Coronary artery (tissue), 2 donors: ENCODE measurements at places on chromosomes 1 and 21.
A peak's percentile ranks its signal among the peaks of the same experiment; 100 is the strongest.

DNA sequence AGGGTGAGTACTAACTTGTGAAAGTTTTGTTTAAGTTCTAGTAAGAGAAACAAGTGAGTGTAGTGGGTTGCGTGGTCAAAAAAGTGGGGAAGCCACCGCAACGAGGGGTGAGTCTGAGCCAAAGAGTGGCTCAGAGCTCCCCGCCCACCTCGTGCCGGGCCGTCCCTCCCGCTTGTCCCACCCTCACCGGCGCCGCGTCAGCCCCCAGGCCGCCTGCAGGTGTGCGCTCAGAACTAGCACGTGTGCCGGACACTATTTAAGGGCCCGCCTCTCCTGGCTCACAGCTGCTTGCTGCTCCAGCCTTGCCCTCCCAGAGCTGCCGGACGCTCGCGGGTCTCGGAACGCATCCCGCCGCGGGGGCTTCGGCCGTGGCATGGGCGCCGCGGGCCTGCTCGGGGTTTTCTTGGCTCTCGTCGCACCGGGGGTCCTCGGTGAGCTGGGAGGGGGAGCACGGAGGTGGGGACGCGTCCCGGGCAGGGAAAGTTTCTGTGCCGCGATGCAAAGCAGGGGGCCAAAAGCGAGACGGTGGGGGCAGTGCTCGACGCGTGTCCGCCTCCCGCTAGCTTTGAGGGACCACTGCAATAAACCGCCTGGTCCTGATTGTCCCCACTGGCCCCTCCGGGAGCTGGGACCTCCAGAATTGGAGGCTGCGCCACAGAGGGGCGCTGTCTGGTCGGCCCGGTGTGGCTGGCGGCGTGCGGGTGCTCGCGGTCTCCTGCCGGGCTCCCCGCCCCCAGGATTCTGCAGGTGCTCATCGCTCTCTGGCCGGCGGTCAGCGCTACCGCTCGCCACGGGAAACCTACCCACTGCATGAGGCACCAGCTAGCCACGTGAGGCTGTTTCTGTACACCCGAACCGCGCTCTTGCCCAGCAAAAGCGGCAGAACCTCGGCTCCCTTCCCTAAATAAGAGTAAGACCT, at the start of gene CR2:
Gene CR2 (plus strand): TSS at position 283 of the 919 bp plus-strand sequence. CDS start 91 bp downstream, at position 374.
- DNase-seq: no peak

GRCh38 chr1:231706934-231707333, 80.3 kb downstream of the DISC1 start:
- no peak for DNase-seq

GRCh38 chr1:5969168-5969567, 23.1 kb downstream of the NPHP4 start:
- DNase-seq: no peak

- DNase-seq: no peak
These were observed 23.3 kb upstream of the DPT start for GRCh38 chr1:168752171-168752832.

DNA sequence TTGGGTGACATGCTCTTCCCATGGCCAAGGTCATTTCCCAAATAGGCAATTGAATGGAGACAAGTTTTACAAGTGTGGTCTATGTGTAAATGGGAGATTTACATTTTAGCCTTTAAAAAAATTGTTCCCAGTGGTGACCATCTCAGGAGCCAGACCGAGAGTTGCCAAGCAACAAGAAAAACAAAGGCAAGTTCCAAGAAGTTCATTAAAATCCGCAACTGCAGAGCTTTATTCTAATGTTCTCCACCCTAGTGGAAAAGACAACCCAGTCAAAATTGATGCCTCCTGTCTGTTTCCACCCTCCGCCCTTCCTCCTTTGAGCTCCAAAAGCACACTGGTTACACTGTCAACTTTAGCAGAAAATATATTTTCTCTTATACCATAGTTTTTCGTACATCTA, 33.2 kb upstream of the CD55 start:
- DNase-seq: no peak

GRCh38 chr1:65476327-65476726, 55.9 kb downstream of the LEPR start:
- no peak for DNase-seq

- DNase-seq: no peak
These were observed 136.4 kb downstream of the HUNK start for GRCh38 chr21:32009263-32009662.

- no peak for DNase-seq
These were observed 11.2 kb downstream of the PUM1 start for GRCh38 chr1:31054349-31054748.

DNA sequence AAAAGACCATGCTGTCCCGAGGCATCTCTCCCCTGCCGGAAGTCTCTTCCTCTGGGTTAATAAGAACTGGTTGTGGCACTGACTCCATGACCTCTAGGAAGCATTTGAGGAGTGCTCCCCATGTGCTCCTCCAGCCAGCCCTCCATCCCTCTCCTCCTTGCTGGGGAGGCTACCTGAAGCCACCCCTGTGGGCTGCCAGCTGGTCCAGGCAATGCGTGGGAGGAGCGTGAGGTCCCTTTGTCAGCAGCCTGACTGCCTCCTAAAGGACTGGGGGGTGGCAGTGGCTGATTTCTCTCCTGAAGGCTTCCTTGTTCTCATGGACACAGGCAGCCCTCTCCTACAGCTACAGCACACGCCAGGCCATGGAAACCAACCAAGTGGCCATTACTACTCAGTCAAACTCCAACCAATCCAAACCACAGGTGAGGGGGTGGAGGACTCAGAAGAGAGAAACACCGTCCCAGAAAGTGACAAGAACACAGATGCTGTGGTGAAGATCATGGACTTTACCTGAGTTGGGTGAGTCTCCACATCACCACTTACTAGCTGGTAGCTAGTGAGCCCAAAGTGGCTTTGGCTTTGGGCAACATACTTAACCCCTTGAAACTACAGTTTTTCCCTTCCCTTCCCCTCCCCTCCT, 35.2 kb downstream of the NENF start:
- DNase-seq: no peak

- DNase-seq: no peak
These were observed 15.0 kb downstream of the DDX59 start for GRCh38 chr1:200654660-200655059.

GRCh38 chr1:205432116-205432515, 10.3 kb upstream of the LEMD1 start:
- no peak for DNase-seq

DNA sequence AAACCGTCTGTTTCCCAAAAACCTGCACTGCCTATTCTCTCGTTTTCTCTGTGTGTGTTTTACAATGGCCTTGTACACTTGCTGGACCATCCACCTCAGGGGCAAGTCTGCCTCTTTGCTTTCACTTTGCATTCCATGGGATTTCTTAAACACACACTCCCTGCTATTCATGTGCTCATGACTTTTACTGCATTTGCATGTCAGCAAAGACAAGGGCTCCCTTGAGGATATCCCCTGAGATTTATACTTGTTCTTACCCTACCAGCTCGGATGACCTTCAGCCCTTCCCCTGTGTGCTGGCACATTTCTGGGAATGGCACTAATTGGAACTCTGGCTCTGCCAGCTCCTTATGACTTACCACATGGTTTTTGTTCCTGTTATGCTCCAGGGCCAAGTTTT, 386.9 kb downstream of the AMY1C start:
- no peak for DNase-seq

- no peak for DNase-seq
These were observed 67.2 kb upstream of the RUNX3 start for GRCh38 chr1:24996983-24997893.

- DNase-seq: no peak
These were observed 63.2 kb downstream of the SYDE2 start for GRCh38 chr1:85137660-85138059.

DNA sequence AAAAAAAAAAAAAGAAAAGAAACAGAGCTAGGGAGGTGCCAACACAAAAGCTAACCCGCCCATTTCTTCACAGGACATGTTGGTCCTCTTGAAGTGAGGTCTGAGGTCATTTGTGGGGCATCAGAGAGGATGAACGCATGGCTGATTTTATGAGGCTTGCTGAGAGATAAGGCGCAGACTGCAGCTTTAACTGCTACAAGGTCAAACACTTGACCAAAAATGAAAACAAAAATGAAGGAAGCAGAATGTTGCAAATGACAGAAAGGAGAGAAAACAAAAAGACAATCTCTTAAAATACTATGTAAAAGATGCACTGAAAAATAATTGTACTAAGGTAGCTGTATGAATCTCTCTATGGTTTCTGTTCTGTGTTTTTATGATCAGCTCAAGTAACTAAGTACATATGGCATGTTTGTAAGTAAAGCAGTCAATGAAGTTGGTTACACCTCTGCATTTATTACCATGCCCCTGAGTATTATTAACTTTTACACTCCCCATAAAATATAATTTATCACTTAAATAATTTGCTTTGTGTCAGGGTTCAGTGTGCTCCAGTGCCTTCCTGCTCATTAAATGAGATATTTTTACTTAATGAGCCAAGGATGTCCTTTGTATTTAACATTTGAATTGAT, 249.1 kb upstream of the NR5A2 start:
- DNase-seq: no peak

DNA sequence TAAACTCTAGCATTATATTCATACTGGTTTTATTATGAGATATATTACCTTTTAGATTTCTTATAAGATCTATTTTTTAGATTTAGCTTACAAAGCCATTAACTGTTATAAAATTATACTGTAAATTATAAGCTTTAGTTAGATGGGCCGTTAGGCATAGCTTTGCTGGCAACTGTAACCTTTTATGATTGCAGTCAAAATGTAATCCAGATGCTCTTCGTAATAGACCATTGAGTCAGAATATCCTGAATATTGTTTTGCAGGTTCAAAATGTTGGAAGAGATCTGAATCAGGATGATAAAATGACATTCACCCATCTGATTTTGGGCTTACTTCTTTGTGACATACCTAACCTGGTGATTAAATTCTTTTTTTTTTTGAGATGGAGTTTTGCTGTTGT, 20.9 kb downstream of the ITSN1 start:
- DNase-seq: no peak

- no peak for DNase-seq
These were observed 45.1 kb upstream of the MACF1 start for GRCh38 chr1:39159224-39160036.

DNA sequence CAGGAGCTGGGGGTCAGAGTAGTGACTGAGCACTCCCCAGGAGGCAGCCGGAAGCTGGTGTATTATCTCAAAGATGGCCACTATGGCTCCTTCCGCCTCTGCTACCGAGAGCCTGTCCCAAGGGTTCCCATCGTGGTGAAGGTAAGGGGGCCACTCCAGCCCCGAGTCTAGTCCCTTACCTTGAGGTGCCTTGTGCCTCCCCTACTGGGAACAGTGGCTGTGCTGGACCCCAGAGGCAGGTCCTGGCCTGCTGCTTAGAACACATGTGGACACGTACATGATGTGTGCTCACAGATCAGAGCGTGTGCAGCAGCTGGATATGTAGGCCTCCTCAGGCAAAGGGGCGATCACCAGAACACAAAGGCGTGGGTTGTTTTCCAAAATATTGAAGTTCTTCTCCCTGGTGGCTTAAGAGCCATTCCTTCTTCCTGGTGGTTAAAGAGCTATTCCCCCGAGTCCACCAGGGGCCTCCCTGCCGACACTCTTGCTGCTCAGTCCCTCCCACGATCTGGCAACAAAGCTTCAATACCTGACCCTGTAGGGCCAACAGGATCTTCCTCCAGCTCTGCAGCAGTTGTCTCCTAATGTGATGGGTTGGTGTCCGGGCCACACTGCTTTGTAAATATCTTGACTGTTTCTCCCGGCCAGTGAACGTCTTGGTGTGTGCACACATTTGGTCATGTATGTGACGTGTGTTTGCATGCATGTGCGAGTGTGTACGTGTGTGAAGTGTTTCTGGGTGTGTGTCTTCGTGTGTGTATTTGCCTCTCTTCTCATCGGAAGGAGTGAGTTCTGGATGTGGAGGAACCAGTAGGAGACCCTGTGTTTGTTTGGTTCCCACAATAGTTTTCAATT, 68.4 kb upstream of the TINAGL1 start:
- no peak for DNase-seq

DNA sequence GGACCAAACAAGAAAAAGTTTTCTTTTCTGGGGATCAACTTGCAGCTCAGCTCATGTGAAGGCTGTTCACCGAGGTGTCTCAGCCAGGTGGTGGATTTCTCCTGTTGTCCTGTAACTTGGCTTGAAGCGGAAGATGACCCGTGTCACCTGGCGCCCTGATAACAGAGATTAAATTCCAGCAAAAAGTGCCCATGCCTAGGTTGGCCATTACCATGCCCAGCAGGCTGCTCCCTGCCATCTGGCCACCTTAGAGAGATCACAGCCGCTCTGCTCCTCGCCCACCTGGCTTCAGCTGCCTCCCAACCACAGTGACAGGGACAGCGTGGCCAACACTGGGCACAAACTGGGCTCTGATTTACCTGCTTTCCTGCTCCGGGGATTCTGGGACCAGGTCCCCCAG, 149.5 kb downstream of the ZBTB18 start:
- no peak for DNase-seq

- no peak for DNase-seq
These were observed 26.9 kb upstream of the EYA3 start for GRCh38 chr1:28115267-28115666.

GRCh38 chr1:228093050-228093906, 9.8 kb downstream of the C1orf35 start:
- DNase-seq: peak; percentile 5

GRCh38 chr1:231315887-231316286, 21.8 kb downstream of the EXOC8 start:
- DNase-seq: no peak

- DNase-seq: no peak
These were observed 24.4 kb downstream of the SLC66A1 start for GRCh38 chr1:19336543-19336942.

DNA sequence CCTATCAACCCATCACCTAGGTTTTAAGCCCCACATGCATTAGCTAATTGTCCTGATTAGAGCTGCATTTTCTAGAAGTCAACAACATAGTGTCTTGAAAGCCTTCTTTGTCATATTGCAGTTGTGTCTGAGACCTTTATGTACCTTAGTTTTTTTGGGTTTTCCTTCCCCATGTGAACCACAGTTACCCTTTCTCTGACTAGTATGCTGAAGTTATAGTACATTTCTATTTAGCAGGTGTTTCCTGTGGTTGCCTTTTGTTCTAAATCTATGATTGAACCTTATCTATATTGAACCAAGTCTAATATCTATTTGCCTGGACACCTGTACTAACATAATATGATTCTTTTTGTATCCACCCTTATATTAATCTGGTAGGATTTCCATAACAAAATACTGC, 135.6 kb downstream of the ST6GALNAC3 start:
- DNase-seq: no peak

DNA sequence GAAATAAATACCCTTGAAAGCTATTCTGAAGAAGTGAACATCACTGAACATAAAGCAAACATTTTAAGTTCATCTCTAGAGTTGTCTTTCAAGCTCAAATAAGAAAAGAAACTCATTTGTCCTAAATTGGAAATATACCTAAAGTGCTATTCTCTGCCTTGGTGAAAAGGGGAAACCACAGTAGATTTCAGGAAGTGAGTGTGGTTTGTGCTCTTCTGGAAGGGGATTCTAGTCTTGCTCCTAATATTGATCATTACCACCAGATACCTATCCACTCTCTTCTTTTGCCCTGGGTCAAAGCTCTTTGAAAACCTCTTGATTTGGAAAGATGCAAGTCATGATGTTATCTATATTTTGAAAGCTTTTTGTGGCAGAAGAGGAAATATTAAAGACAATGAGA, 798.1 kb downstream of the ADGRL2 start:
- DNase-seq: no peak

- no peak for DNase-seq
These were observed 115.9 kb downstream of the KCND3 start for GRCh38 chr1:111873460-111874030.
